ENCODE measurements at places on chromosomes 13 and 19.

DNA sequence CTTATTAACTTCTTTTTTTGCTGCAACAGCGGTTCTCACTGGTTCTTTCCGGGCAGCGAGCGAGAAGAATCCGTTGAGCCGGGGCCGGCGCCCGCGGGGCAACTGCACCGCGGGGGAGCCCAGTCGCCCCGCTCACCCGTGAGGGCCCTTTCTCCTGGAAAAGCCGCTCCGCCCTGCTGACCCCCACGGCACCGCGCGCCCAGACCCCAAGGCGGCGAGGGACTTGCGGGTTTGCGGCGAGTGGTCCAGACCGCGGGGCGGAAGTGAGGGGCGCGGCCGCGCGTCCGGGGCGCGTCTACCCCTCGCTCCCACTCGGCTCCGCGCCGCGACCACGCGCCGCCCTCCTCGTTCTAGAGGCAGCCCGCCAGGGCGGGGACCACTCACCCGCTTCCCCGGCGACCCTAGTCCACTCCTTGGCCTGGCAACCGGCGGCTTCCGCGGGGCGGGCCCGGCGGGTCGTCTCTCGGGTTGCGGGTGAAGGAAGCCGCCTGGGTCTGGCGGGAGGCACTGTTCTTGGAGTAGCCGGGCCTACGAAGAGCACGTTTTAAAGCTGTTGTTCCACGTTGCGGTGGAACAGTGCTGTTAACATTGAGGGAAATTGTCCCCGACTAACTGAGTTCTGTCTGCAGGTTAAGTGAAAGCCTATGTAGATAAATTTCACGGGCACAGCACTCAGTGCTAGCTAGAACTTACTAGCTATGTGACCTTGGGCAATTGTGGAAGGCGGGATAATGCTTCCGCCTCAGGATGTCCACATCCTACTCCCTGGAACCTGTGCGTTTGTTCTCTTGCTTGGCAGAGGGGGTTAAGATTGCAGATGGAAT, at the start of gene NEK3:
TSS of gene NEK3 (minus strand) at position 439 of the 824 bp plus-strand sequence. CDS start 3,406 bp downstream, outside the sequence.
- peak; percentile 29 for DNase-seq

- DNase-seq, result no peak
These were observed 24.9 kb upstream of the TPM4 start for GRCh38 chr19:16051254-16052025.

GRCh38 chr13:34901572-34901971, 40.5 kb upstream of the NBEA start:
- DNase-seq, result no peak

GRCh38 chr19:40640744-40641143, 39.6 kb downstream of the LTBP4 start:
- DNase-seq, result no peak

DNA sequence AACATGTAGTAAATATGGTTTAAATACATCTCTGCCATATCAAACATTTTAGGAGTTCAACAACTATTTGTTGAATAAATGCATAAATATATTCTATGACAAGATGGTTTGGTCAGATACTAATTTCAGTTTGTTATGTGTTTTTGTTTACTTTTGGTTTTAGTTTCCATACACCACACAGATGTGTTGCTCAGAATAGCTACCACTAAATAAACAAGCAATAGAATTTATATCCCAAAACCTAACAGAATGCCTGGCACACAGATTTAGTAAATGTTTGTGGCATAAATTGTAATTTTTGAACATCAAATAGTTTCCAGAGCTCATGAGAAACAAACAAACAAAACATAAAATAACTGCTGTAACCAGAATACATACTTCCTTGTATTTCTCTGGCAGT, 126.8 kb upstream of the ATXN8OS start:
- DNase-seq, result no peak

DNA sequence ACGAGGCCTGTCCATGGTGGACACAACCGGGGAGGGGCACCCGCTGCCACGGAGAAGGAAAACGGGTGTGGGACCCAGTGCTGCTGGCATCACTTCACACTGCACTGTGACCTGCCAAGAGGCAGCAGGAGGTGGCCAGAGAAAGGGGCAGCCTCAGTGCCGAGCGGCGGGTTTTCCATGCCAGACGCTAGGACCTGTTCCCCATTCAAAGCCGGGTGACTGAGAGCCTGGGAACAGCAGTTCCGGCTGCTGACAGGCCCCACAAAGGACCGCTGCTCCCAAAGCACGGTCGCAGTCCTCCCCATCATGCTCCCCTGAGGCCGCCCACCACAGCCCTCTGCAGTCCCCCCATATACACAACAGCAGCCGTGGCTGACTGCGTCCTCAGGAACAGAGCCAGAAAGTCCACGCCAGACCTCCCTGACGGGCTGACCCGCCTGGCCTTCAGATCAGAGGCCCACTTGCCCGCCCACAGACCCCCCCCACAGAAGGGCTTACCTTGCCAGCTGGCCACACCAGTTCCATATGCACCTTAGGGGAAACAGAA, 5.4 kb downstream of the AKAP8 start:
- DNase-seq, result no peak

- peak; percentile 23 for DNase-seq
These were observed 40.8 kb upstream of the CEACAM21 start for GRCh38 chr19:41535029-41535622.

DNA sequence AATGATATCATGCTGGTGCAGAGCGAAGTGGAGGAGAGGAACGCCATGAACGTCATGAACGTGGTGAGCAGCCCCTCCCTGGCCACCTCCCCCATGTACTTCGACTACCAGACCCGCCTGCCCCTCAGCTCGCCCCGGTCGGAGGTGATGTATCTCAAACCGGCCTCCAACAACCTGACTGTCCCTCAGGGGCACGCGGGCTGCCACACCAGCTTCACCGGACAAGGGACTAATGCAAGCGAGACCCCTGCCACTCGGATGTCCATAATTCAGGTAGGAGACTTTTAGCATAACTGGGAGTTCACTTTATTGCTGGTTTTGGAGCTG, 3.3 kb downstream of the PCDH17 start:
- DNase-seq, result no peak

DNA sequence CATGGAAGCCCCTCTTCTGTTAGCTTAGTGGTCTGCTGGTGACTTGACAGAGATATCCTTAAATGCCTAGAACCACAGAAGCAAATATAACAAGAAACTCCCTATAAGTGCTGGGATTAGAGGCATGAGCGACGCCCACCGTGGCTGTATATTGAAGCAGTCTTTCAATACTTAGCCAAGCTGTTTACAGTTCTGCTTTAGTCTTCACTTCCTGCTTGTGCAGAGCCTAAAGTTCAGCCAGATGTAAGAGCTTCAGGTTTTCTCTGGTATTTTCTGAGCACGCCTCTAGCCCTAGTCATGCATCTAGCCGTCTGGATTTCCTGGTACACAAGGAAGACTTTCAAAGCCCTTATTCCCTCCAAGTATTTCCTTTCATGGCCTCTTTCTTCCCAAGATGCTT, 28.5 kb downstream of the TRPM4 start:
- no peak for DNase-seq

GRCh38 chr19:17159466-17160393, 55.4 kb upstream of the USE1 start:
- DNase-seq, result no peak

DNA sequence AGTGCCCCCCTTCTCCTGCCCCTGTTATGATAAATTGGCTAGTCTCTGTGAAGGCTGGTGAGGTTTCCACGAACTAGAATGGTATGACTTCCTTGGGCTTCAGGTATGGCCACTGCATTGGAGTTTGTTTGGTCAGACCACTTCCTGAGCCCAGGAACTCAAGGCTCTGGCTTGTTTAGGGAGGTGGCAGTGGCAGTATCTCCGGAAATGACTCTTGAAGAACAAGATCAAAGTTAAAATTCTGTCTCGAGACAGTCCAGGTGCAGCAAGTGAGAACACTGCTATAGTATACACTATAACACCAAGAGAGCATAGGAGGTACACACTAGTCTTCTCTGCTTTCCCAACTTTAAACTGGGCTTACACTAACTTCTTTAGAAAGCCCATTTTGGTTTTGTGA, 309.1 kb downstream of the KLF12 start:
- no peak for DNase-seq

DNA sequence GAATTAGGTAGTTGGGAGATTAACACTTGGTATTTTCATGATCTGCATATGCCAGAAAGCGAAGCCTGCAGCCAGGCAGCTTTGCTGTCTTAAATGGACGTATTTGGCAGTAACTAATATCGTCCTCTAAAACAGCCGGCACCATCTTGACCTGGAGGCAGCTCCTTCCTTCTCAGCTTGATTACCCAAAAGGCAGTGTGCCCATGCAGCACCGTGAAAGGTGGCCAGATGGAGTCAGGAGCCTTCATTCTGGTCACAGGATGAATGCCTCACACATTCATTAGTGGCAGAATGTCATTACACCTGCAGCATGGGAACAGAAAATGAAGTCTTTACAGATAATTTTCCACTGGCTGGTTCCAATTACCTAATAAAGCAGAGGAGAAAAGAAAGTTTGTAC, 59.0 kb upstream of the FLT1 start:
- no peak for DNase-seq

DNA sequence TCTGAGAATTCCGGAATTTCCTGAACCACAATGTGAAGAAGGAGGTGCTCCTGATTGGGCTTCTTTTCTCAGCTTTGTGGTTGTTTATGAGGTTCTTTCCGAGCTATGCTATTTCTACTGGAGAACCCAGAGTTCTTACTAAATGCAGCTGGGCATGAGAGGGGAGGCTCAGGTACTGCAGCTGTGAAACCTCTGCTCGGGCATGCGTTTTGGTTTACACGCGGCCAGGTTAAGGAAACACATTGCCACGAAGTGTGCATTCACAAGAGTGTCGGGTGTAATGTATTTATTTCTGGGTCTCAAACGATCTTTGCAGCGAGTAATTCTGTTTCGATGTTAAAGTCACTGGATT, 661 bp upstream of the MIR17HG start:
- DNase-seq, result peak; percentile 7

DNA sequence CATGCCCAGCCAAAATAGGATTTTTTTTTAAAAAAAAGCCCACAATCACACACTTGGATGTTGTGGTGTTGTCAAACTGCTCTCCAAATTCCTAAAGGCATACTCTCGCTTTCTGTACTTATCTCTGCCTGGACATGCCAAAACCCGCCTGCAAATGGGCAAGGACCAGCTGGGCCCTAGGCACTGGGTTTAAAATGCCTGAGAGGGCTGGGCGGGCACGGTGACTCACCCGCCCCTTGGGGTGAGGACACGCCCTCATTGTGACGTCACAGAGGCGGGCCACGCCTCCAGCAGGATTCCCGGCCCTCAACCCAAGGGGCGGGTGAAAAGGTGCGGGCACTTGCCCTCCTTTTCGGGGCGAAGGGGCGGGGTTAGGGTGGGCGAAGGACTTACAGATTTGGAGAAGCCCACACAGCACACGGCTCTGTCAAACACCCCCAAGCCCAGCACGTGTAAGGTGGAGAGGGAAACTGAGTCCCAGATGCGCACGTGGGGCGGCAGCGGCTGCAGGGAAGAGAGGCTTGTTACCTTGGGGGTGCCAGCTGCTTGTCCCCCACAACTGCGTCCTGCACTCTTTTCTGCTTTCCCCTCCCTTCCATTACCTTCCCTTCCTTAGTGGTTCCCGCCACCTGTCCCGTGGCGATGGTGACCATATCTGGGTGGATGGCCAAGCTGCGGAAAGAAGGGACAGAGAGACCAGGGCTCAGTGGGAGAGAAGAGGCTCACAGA, 6.6 kb downstream of the EML2 start:
- DNase-seq, result peak; percentile 21

Measured in CD14-positive monocyte (primary cell).